ENCODE measurements at places on chromosomes 13 and 19. TPM values are rescaled to one million over a fixed set of nuclear protein-coding genes. Genes with fewer than 3 reads are reported as not detected.
A peak's percentile ranks its signal among the peaks of the same experiment; 100 is the strongest.

- H3K27ac ChIP-seq: no peak overlapping the region
- H3K36me3 ChIP-seq: no peaks in the 10 kb centered on the region
- H3K4me3 ChIP-seq: no peak overlapping the region
Measured at GRCh38 chr13:71730267-71730666, 136.7 kb downstream of the DACH1 start.

GRCh38 chr19:5369962-5370367, 29.4 kb upstream of the PTPRS start:
- H3K27ac ChIP-seq: no peak overlapping the region
- no peaks in the 10 kb centered on the region for H3K36me3 ChIP-seq

The BRCA2 gene
- total RNA-seq: 24.7 TPM

The PSG11 gene
- not detected for total RNA-seq

DNA sequence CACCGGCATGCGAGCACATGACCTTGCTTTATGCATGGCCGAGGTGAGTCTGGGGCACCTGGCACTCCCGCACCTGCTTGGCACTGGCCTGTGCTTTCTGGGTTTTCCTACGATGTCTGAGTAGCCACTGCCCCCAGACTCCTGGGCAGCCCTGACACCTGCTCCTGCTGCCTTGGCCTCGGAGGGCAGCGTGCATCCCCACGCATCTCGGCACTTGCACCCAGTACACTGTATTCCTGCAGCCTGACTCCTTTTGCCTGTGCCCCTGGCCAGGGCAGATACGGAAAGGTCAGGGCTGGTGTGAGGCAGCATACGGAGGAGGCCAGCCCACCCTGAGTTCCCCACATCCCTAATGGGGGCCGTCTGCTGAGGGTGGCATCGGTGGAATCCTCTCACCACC, 340.6 kb downstream of the TEX29 start:
- no peaks in the 10 kb centered on the region for H3K36me3 ChIP-seq
- DNase-seq: peak; percentile 31
- no peak overlapping the region for H3K27ac ChIP-seq
- no peaks in the 10 kb centered on the region for H3K27me3 ChIP-seq
- no peak overlapping the region for H3K4me3 ChIP-seq
- H3K4me1 ChIP-seq: no peaks in the 10 kb centered on the region
